ENCODE measurements at places on chromosomes 1 and 21.

DNA sequence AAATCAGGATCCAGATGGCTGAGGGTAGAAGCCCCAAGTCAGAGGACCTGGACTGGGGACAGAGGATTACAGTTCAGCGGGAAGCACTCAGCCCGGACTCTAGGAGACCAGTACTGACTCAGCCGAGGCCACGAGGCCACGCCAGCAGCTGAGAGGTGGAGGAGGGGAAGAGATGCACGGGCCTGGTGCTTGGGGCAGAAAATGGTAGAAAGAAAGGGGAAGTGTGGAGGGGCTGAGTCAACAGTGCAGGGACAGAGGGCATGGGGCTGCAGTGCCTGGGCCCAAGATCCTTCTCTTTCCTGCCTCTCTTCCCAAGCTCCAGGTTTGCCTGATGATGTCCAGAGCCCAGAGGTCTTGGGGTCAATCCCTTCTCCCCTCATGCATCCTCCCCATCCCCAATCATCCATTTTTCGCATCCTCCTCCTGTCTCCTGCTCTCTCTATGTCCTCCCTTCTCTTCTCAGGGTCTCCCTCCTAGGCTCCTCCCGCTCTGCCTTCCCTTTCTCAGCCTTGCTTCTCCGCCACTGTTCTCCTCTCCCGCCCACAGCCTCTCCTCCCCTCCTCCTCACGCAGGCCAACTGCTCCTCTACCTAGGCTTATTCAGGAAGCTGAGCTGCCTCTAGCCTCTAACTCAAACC, 7.7 kb downstream of the ARHGEF2 start:
- DNase-seq = no peak

- no peak for DNase-seq
Measured at GRCh38 chr1:212138457-212138856, 102.9 kb downstream of the DTL start.

- DNase-seq = no peak
Measured at GRCh38 chr1:58845942-58846341, 62.1 kb upstream of the JUN start.

- DNase-seq = no peak
Measured at GRCh38 chr1:54275349-54275748, 75.4 kb downstream of the MRPL37 start.

DNA sequence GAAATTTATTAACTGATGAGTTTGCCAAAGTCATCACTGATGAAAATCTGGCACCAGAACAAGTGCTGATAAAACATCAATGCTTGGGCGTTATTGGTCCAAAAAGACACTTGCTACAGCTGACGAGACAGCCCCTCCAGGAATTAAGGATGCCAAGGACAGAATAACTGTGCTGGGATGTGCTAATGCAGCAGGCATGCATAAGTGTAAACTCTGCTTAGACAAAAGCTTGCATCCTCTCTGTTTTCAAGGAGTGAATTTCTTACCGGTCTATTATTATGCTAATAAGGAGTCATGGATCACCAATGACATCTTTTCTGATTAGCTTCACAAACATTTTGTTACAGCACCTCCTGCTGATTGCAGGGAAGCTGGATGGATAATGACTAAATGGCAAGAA, 402.0 kb downstream of the LTN1 start:
- no peak for DNase-seq

DNA sequence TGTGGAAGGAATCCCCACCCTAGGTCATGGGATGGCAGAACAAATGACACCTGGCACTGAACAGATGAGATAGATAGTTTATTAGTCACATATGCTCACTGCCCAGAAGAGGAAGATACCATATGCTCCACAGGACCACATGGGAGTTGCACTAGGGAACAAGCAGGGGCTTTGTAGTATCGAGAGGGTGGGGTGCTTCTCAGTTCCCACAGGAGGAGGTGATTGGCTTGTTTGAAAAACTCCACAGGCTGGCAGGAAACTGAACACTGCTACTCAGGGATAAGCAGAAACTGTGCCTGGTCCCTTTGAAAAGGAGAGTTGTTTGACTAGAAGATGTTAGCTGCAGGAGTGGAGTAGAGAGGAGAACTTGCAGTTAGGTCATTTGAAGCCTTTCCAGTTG, 31.9 kb upstream of the RXRG start:
- peak; percentile 89 for DNase-seq

GRCh38 chr21:44730951-44731579, 19.7 kb upstream of the TSPEAR start:
- no peak for DNase-seq

- DNase-seq = no peak
Measured at GRCh38 chr21:31018232-31018631, 20.0 kb downstream of the KRTAP19-8 start.
